ENCODE measurements at places on chromosomes 2 and 18.

DNA sequence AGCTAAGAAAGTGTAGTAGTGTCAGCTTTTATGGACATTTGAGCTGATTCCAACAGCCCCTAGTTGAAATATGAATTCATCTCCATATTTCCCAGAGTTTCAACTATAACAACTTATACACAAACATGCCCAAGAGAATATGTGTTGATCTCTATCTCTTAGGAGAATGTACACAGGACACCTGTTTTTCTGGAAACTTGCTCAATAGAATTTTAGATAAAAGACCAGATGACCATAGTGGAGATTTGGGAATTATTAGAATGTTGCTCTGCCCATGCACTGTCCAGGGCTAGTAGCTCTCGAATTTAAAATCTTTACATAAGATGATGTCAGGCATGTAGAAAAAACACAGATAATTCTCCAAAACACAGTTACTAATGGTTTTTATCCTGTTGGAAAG lies 162.3 kb upstream of the VRK2 start:
- no peak for DNase-seq

- DNase-seq: no peak
These were observed 107.6 kb downstream of the STRN start for GRCh38 chr2:36858551-36859365.

- DNase-seq: no peak
These were observed 94.8 kb downstream of the SH3BP4 start for GRCh38 chr2:235046589-235046988.

GRCh38 chr18:11078491-11078890 lies 70.9 kb downstream of the PIEZO2 start:
- DNase-seq: no peak

- no peak for DNase-seq
These were observed 61.6 kb downstream of the ICOS start for GRCh38 chr2:203997980-203998809.

DNA sequence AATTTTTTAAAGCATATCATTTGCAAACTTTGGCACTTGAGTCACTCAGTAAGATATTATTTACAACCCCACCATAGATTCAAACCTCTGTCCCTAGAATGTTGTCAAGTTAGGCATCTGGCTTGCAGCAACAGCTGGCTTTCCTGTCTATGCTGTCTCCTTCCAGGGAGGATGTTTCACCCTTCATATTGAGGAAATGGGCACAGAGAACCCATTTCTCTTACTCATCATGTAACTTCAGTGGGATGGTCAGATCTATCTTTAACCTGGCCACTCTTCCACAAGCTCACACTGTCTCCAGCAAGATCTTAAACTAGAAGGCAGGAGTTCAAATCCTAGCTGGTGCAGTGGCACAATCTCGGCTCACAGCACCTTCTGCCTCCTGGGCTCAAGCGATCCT lies 15.8 kb downstream of the LCT start:
- no peak for DNase-seq

DNA sequence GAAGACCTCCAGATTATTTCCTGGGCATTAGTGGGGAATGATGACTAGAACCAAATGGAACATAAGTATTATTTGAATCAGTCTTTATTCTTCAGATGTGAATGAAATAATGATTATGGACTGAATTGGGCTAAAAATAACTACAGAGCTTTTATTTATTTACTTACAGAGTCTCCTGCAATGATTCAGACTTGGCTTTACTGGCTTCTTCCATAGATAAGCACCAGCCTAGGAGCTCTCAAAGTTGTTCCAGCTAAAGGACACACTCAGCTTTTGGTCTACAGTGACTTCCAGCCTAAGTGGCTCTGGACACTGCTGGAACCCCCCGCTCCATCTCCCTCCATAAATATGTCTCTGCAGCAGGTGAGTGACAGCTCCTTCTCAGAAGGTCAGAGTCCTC lies 24.3 kb upstream of the ARHGAP25 start:
- DNase-seq: no peak

GRCh38 chr2:64644458-64645382 lies 9.0 kb downstream of the SERTAD2 start:
- peak; percentile 94 for DNase-seq

GRCh38 chr18:48875942-48876511 lies 74.7 kb downstream of the SMAD7 start:
- no peak for DNase-seq
